Smooth muscle cell of the umbilical artery (primary cell): ENCODE measurements at places on chromosomes 7 and 10. TPM values are rescaled to one million over a fixed set of nuclear protein-coding genes. Genes with fewer than 3 reads are reported as not detected.

Gene RHOBTB1
- total RNA-seq = 17.7 and 24.3 TPM in 2 replicates

Gene IL6
- 23.2 and 56.5 TPM in 2 replicates for total RNA-seq

Gene SLC29A3
- 0.89 and 1.2 TPM in 2 replicates for total RNA-seq

Gene FAM180A
- 7.2 TPM in 1 of 2 replicates, not detected in the other for total RNA-seq

Gene SMKR1
- total RNA-seq = not detected in 2 replicates

Gene TMEM273
- not detected in 2 replicates for total RNA-seq

Gene GRID1
- total RNA-seq = 0.09 and 0.30 TPM in 2 replicates

Gene MRPL43
- 38.4 and 46.9 TPM in 2 replicates for total RNA-seq

Gene SCRN1
- 104 and 123 TPM in 2 replicates for total RNA-seq

Gene VGF
- total RNA-seq = 3.0 and 20.7 TPM in 2 replicates

Gene FAM25C
- total RNA-seq = not detected in 2 replicates

Gene NXPH1
- not detected in 2 replicates for total RNA-seq

Gene TRDMT1
- total RNA-seq = 3.3 and 4.7 TPM in 2 replicates

Gene ARPC1A
- 230 and 311 TPM in 2 replicates for total RNA-seq

Gene SHH
- total RNA-seq = not detected in 2 replicates

Gene ARHGEF5
- total RNA-seq = 0.23 and 0.89 TPM in 2 replicates

Gene PILRA
- 0.89 TPM in 1 of 2 replicates, not detected in the other for total RNA-seq

Gene TUBB8
- not detected in 2 replicates for total RNA-seq

Gene ANXA8L1
- total RNA-seq = 2.9 and 4.5 TPM in 2 replicates

Gene TYW1B
- 4.5 and 5.1 TPM in 2 replicates for total RNA-seq

Gene ORC5
- total RNA-seq = 19.3 and 108 TPM in 2 replicates

Gene CDH23
- under 0.01 TPM in 2 replicates for total RNA-seq

Gene STEAP2
- total RNA-seq = 9.2 and 18.3 TPM in 2 replicates

Gene HGF
- 31.6 and 83.4 TPM in 2 replicates for total RNA-seq

Gene ELN
- 0.09 and 0.59 TPM in 2 replicates for total RNA-seq

Gene TCAF2
- total RNA-seq = 1.8 and 2.4 TPM in 2 replicates

Gene RNF32
- total RNA-seq = 0.69 and 1.8 TPM in 2 replicates

Gene SLC18A3
- not detected in 2 replicates for total RNA-seq

Gene ENTPD1
- 0.09 TPM in 1 of 2 replicates, not detected in the other for total RNA-seq

Gene CDHR1
- under 0.01 and 0.18 TPM in 2 replicates for total RNA-seq

Gene CFAP58
- total RNA-seq = 0.30 and 0.88 TPM in 2 replicates

Gene LIPM
- total RNA-seq = not detected in 2 replicates

Gene CRPPA
- 1.7 and 2.7 TPM in 2 replicates for total RNA-seq

Gene GJC3
- not detected in 2 replicates for total RNA-seq

Gene COL28A1
- total RNA-seq = 0.32 TPM in 1 of 2 replicates, not detected in the other

Gene C10orf67
- total RNA-seq = 0.18 TPM in 1 of 2 replicates, not detected in the other

Gene ERVW-1
- total RNA-seq = not detected in 2 replicates

Gene HOXA3
- 3.1 and 6.8 TPM in 2 replicates for total RNA-seq

Gene ITPRID1
- total RNA-seq = not detected in 2 replicates

Gene PRPS1L1
- not detected in 2 replicates for total RNA-seq

Gene ABLIM1
- 2.1 and 7.2 TPM in 2 replicates for total RNA-seq

Gene CYP3A4
- total RNA-seq = not detected in 2 replicates

Gene ZNF853
- total RNA-seq = 3.9 and 5.3 TPM in 2 replicates

Gene NUTM2D
- total RNA-seq = 1.2 and 2.0 TPM in 2 replicates

Gene NOS3
- total RNA-seq = 2.1 and 6.5 TPM in 2 replicates

Gene GPR37
- total RNA-seq = 0.23 and 0.30 TPM in 2 replicates
